ENCODE measurements at places on chromosomes 13 and 19.

DNA sequence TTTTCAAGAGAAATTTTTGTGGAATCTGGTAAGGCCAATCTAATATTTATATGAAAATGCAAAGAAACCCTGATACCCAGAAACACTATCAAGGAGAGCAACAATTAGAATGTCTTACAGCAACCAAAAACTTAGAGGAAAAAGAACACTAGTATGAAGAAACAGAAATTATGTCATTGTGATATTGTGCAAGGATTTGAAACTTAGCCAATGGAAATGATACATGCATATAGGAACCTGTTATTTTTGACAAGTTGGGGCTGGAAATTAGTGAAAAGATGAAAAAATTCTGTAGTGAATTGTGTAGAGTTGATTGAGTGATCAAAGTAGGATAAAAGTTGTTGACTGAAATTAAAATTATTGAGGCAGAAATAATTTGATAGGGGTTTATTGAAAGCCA is 792.6 kb upstream of the SLITRK6 start:
- DNase-seq = no peak

DNA sequence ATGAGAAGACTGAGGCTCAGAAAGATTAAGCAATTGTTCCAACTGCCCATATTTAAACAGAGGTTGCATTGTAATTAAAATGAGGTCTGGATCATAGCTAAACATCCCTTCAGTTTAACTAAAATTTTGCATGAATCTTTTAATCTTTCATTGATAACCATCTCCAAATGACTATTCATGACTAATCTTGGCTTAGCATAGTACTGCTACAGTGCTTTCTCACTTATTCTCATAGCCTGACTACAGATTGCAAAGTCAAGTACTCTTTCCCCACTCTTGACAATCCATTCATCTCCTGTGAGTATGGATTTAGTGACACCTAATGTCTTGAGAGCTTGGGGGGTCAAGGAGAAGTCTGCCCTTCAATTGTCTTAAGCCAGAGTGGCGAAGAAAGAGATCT is 258.4 kb downstream of the RFC3 start:
- no peak for DNase-seq

GRCh38 chr13:34207334-34207733 is 389.4 kb downstream of the RFC3 start:
- no peak for DNase-seq

DNA sequence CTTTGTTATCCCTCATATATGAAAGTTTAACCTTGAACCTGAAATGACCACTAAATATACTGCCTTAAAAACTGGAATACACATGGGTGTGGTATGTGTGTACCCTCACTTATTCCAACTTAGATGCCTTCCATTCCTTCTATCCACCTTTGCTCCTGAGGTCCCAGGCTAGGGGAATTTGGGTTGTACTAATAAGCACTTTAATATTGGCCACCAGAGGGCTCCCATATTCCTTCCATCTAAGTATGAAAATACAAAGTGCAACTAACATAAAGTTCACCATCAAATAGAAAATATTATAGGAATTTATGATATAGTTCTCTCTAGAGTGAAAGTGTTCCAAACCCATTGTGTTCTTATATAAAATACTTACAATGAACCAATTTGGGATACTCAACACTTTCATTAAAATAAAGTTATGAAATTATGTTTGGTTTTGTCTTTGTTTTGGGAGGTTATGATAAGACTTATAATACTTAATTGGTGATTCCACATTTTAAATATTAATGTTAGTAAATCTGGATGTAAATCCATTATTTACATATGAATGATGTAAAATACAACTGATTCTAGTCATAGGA is 62.3 kb downstream of the ITGBL1 start:
- peak; percentile 69 for DNase-seq

- DNase-seq = peak; percentile 89
Measured at GRCh38 chr13:75482070-75482819, at the start of gene TBC1D4. Gene TBC1D4, minus strand, starts transcription at chr13:75482169. Its CDS starts 402 bp downstream, at chr13:75481767.

GRCh38 chr13:66216728-66217127 is 1013.4 kb downstream of the PCDH9 start:
- DNase-seq = no peak

GRCh38 chr13:92640936-92641335 is 585.7 kb upstream of the GPC6 start:
- no peak for DNase-seq

DNA sequence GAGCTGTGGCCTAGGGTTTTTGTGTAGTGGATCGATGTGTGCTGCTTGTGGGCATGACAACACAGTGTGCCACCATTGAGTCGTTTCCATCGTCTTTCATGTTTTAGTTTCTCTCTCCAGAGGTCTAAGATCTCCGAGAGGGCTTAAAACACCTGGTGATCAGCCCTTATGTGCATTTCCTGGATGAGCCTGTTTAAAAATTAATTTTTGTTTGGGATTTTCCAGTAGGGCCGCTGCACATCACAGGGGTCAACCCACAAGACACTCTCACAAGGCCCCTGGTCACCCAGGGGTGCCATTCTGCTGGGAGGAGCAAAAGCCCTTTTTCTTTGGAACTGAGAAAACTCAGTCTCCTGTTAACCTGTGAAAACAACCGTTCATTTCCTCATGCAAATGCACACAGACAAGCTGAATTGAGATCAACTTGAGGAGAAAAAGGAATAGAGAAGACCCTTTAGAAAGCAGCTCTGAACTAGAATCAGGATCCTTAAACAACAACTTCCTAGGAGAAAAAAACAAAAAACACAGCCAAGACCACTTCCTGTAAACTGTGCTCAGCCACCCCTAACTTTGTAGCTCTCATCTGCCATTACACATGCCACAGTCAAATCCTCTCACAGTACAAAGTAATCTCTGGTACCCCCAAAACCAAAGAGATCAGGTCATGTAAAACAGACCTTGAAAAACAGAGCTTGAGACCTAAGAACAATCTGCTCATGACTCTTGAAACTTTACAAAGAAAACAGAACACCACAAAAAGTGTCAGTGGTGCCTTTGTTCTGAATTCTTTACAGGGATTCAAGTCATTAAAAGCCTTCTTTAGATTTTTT is 8.3 kb upstream of the MTRF1 start:
- no peak for DNase-seq

DNA sequence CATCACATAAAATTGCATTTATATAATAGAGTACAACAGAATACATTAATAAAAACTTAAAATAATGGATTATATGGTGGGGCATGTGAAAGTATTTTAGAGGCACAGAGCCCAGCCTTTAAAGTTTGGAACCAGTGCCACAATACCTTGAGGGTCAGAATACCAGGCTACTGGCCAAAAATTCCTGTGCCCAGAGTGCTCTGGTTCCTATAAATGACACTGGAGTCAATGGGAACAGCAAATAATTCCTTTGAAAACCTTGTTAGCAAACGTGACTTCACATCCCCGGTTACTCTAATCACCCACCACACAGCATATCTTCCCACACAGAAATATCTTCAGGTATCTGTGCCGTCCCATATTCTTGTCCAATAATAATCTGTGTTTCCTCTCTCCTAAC is 1242.6 kb downstream of the DIAPH3 start:
- DNase-seq = no peak

DNA sequence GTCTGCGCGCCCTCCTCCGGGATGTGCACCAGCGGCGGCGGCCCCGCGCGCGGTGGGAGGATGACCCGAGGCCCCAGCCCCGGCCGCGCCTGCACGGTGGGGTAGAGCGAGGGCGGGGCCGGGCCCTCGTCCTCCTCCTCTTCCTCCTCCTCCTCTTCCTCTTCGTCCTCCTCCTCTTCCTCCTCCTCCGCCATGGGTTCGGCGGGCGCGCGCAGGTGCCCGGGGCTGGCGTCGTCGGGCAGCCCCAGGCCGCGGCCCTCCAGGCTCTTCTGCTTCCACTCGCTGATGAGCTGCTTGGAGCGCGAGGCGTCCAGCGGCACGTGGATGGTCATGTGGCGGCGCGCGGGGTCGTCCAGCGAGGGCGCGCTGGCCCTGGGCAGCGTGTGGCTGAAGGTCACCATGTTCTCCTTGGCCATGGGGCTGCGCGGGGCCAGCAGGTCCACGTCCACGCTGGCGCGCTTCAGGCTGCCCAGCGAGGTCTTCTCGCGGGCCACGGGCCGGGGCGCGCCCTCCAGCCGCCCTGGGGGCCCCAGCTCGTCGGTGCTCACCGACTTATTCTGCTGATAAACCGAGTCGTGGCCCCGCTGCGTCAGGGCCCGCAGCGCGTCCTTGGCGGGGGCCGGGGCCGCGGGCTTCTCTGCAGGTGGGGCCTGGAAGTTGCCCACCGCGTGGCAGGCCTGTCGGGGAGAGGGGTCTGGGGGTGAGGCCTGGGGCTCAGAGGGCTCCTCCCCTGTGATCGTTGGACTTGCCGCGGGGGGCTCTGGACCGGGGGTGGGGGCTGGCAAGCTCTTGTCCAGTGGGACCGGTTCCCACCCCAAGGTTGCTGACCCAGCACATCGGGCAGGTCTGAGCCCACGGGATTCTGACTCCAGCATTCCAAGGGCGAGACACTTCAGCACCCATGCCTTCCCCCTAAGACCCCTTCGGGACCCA is 8.3 kb downstream of the PLPPR3 start:
- no peak for DNase-seq

DNA sequence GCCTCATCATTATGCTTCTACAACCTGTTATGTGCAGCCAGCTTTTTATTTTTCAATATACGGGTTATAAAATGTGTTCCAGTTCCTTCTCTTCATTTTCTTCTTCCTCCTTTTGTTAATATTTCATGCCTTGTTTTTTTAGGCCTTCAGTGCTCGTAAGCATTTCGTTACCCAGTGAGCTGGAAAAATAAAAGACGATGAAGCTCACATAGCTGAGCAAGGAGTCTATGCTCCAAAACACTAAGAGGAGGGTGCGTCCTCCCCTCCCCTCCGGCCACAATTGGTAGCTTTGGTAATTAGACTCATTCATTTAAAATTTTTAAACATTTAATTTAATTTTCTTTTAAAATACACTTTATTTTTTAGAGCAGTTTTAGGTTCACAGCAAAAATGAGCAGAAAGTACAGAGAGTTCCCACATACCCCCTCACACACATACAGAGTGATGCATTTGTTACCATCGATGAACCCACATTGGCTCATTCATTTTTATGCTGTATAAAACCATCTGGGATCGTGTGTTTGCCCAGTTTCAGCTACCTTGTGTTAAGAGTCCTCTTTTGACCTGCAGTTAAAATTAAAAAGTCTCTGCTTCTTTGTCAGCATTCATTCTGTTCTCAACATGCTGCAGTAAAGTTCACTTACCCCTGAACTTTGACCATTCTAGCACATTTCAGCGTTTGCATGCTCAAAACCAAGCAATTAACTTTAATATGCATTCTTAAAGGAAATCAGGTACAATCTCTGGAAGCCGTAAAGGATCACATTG is 223.9 kb downstream of the LACC1 start:
- no peak for DNase-seq

DNA sequence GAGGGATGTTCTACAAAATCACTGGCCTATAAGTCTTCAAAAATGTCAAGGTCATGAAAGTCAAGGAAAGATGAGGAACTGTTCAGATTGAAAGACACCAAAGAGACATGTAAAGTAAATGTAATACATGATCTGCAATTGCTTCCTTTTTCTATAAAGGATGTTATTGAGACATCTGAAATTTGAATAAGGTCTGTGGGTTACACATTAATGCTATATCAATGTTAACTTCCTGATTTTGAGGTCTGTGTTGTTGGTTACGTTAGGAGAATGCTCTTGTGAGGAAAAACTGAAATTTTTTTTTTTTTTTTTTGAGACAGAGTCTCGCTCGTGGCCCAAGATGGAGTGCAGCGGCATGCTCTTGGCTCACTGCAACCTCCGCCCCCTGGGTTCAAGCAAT is 197.4 kb downstream of the RGCC start:
- DNase-seq = no peak

DNA sequence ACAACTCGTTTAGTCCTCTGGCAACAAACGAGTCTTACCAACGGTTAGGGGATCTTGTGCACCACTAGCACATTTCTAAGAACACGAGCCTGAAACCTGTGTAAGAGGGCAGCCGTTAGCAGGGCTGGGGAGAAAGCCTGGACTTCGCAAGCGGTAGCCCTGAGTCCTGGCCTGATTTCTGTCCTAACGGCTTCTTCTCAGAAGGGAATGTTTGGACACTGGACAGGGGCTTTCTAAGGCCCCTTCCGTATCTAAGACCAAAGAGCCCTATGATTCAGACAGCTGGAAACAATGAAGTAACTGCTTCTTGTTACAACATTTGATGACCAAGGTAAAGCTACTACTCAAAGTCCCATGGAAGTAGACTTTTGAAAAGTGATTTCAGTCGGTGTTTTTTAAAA is 2.2 kb downstream of the ANKRD10 start:
- no peak for DNase-seq

- no peak for DNase-seq
Measured at GRCh38 chr13:37934339-37935191, 65.0 kb upstream of the TRPC4 start.

DNA sequence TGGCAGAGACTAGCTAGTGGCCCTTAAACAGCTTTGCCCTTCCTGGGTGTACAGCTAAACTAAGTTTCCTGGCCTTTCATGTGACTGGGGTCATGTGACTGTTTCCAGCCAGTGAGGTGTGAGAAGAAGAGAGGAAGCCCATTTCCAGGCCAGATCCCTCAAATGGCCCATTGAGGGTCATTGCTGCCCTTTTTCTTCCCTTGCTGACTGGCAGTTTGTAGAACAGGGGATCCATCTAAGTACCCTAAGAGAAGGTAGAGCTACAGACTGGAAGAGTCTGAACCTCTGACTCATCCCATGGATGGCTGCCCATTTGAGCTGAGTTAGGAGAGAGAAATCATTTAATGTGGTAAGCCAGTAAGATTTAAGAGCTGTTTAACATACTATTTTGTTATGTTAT is 2.8 kb downstream of the SWSAP1 start:
- no peak for DNase-seq

- peak; percentile 18 for DNase-seq
Measured at GRCh38 chr13:19862481-19863313, 752 bp downstream of the ZMYM5 start.

- no peak for DNase-seq
Measured at GRCh38 chr13:49213997-49214916, 5.9 kb upstream of the MLNR start.

DNA sequence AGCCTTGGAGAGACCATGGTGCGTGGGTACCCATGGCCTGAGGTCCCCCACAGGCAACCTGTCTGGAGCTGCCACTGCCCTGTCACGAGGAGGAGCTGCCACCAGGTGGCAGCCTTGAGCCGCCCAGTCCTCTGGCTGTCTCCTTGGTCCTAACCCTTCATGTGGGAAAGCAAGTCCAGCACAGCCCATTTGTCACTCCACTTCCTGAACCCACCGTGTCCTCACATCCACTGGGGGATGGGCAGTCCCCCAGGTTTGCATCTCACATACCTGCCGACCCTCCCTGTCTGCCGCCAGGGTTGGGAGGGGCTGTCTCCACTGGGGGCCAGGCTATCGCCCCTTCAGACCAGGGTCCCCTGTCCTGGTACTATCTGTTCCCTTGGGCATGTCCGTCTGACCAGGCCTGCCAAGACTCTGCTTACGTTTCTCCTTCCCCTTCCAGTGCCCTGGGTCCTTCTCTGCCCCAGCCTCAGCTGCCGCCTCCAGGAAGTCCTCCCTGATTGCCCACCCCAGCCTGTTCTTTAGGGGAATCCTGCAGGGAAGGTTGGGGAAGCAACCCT is 4.5 kb downstream of the FAM174C start:
- DNase-seq = peak; percentile 74

- DNase-seq = no peak
Measured at GRCh38 chr13:99144306-99144705, 56.3 kb upstream of the UBAC2 start.

All from NCI-H2171 treated with DMSO at 0.1 percent for 48 hours (cell line).